Cardiac septum (tissue), 1 donor: ENCODE measurements at places on chromosomes 4 and X.

GRCh38 chr4:172726001-172726423, 442.6 kb upstream of the GALNT7 start:
- DNase-seq: no peak

GRCh38 chr4:80265571-80266252, 752 bp upstream of the FGF5 start:
- DNase-seq: no peak

DNA sequence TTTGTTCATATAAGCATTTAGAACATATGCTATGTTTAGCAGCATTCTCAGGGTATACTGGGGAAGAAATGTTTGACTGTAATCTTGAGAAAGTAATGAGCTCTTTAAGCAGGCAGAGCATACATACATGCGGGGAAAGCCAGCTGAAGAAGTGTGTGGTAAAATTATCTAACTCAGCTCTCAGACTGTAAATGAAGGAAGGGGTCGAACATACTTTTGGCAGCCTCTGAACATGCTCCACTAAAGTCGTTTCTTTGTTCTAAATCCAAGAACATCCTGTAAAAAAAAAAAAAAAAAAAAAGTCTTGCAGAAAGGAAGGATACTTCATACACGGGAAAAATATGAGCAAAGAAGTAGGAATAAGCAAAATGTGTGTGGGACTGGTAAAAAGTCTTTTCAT, 224.8 kb downstream of the GRID2 start:
- no peak for DNase-seq

DNA sequence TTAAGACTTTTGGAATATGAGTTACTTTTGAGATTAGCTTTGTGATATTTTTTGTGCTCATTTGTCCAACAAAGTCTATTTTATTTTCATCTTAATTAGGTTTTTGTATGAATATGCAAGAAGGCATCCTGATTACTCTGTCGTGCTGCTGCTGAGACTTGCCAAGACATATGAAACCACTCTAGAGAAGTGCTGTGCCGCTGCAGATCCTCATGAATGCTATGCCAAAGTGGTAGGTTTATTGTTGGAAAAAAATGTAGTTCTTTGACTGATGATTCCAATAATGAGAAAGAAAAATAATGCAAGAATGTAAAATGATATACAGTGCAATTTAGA, 10.8 kb downstream of the ALB start:
- DNase-seq: no peak

- no peak for DNase-seq
Measured at GRCh38 chr4:103756741-103757140, 37.0 kb upstream of the TACR3 start.

DNA sequence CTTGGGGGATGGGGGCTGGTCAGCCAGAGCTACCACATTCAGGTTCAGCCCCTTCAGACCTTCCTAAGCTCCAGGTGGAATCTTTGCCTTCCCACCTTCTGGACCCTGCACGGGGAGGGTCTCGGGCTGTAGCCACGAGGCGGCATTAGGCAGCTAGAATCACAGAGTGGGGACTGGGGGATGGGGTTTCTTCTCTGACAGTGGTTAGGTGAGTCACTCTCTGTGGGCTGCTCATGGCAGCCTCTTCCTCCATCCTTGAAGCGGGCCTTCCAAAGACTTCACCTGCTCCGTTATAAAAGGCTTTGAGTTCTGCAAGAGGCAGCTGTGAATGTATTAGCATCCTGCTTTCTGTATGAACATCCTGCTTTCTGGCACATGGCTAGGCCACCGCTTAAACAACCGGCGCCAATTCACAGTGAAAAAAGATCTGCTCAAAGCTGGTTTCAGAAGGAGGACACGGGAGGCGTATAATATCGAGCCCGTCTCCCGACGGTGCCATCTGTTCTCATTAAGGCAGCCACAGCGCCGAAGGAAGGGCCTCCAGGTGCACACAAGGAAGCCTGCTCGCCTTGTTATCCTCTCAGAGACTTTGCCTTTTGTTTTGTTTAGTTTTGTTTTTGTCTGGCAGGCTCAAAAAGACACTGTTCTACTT, 74.3 kb upstream of the IGFBP7 start:
- no peak for DNase-seq

DNA sequence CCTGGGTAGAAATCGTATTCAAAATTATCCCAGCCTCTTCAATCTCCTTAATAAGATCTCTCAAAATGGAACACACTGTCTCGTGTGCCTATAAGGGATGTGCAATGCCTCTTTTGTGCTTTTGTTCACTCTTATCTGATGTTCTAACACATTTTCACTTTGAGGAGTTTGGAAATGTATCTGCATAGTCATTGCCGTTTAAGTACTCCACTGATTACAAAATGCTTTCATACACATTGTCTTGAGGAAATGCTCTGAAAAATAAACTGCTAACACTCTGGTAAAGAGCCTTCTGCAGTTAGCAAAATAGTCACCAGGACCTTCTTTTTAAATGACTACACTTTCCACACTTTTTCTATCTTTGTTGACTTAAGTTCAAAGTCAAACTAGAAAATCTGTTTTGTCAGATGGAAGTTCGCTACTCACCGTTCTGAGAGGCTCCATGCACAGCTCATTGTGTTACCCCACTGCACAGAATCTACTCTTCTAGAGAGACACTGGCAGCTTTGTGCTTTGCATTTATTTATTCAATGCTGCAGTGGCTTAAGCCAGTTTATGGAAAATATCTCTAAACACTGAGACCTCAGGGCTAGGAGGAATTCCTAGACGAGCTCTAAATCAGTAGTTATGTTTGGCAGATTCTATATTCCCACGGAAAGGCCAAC, 159.0 kb downstream of the CHIC2 start:
- no peak for DNase-seq

DNA sequence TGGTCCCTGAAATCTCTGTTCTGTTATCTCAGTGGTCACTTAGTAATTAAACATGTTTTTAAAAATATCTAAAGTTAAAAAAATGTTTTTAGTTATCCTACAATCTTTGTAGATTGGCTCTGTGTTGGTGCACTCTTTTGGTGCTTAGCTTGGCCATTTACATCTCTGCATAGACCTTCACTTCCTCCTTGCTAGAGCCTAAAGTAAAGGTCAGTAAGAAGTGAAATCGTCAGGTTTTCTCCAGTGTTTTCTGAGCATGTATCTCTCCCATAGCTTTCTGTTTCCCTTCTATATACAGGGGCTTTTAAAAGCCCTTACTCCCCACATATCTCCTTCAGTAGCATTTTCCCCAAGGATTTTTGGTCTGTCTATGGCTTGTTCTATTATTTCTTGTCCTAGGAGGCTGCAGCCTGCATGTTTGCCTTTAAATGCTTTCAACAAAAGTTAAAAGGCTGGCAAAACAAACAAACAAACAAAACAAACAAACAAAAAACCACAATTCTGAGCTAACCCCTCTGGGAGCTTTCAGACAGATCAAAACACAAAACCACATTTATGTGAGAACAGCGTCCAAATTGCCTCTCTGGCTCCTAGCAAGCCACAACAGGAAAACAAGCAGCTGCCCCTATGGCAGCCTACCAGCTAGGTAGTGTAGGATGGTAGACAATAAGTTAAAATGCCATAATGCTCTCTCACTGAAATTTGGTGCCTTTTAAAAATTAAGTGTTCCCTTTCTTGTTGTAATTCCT, 27.3 kb upstream of the GPRASP2 start:
- DNase-seq: no peak

- no peak for DNase-seq
Measured at GRCh38 chr4:109989044-109989443, 76.4 kb downstream of the EGF start.

- no peak for DNase-seq
Measured at GRCh38 chr4:20662851-20663250, 37.4 kb upstream of the PACRGL start.

- DNase-seq: no peak
Measured at GRCh38 chrX:44080083-44080482, 106.9 kb upstream of the NDP start.

DNA sequence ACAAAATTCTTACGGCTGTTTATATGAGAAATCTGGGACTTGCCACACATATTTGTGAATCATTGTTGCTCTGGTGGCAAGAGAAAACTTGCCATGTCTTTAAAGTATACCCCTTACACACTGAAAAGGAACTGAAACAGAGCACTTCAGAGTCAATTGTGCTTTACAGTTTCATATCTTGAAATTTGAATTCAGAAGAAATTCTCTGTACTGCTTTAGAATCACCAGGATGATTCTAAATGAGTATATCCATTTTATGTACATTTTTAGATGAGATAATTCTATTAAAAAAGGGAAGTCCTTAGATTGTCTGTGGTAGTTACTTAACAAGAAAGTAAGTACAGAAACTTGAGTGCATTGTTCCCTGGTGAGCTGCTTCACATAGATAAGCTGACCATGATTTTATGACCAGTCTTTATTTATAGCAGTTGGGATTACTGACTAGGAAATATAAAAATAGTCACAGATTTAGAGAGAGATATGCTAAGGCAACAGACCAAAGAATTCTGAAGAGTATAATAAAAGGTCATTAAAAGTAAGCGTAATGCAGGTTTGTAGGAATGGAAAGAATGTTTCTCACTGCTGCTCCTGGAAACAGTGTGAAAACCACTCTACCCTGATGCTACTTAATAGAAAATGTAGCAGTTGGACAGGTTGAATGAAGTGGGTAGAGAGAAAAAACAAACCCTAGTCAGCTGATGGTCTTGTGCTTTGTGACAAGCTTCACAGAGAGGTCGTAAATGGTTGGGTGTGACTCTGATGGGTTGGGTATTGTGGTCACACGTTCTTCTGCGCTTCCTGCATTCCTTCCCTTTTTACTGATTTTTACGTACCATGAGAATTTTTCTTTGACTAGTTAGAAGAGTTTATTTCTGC, 41.0 kb downstream of the FNIP2 start:
- DNase-seq: no peak

DNA sequence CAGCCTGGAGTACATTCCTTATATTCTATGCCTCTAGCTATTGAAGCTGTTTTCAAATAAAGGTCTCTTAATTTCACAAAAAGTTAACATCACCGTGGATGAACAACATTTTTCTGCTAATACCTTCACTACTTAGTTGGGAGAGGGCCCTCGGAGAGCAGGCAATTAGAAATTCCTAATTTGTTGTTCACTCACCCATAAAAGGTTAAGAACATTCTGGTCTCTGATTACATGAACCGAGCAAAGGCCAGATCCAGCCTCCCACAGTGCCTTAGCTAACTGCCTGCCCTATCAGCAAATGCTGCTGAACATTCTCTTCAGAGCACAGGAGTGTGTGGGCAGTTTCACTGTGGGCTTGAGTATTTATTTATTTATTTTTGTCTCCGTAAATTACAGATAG, 36.0 kb upstream of the TTC29 start:
- DNase-seq: no peak

DNA sequence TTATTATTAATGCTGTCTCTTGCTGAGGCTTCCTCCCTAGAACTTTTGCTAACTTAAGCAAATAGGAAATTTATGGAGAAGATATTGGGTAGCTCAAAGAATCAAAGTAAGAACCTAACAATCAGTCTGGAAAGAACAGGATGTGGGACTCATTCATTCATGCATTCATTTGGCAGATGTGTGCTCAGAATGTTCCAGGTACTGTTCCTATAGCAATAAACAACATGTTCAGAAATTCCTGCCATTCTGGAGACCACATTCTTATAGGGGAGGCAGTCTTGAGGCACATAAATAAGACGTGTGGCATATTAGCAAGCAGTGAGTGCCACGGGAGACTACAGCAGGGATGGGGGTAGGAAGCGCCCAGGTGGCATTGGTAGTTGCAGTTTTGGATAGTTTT, 5.0 kb downstream of the GRK4 start:
- no peak for DNase-seq

GRCh38 chr4:133483600-133484246, 334.6 kb downstream of the PCDH10 start:
- DNase-seq: no peak

DNA sequence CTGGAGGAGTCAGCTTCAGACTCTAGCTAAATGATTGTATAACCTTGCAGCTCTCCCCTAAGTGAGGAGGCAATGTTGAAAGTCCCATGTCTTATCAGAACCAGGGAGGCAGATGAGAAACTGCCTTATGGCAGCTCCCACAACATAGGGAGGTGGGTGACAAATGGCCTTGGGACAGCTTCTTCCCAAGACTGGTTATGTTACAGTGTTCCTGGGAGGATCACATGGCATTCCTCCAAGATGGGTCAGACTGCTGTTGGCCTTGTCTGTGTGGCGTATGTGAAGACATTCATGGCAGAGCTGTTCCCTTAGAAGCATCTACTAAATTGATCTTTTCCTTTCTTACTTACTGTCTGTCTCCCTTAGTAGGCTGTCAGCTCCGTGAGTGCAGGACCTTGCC, 42.0 kb downstream of the HPRT1 start:
- no peak for DNase-seq

DNA sequence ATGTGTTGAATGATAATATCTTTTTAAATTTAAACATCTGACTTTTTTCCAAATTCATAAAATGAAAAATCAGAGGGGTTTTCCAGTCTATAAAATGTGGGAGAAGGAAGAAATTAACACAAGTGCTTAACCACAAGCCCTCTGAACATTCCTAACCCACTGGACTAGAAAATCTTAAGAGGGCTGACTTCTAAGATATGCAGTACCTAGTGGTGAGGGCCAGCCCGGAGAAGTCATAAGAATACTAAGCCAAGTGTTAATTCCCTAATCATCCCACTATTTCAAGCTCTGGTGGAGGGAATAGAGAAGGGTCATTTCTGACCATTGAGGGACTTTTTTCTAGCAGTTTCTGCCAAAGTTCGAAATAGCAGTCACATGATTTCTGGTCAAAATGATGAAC, 86.9 kb upstream of the NEIL3 start:
- DNase-seq: no peak

DNA sequence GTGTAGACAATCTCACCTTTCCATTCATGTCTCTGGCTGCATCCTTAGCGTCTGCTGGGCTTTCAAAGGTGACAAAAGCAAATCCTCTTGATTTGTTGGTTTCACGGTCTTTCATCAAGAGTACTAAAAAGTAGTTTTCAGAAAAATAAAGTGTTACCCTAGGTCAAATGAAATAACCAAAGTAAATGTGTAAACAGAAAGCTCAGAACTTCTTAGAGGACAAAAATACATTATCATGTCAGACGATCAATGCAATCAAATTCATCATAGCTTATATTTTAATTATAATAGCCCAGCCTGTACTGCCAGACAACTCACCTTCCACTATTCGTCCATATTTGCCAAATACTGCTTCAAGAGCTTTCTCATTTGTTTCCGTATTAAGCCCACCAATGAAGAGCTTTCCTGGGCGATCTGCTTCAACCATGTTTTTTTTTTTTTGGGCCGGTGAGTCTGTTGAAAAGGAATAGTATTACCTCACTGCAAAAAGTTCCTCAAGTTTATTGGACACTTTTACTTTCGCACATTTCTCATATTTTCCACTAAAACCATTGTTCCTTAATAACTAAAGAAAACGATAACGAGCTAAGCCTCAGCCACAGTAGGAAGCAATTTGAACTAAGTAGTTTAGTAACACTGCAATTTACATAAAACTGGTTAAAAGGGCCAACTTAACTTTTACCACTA, 1.4 kb downstream of the RBMX start:
- DNase-seq: no peak
